Stimulated activated CD8-positive, alpha-beta memory T cell treated with anti-CD3 and anti-CD28 coated beads, Interleukin-15, amount 100 ng/mL, for 4 hours (primary cell): ENCODE measurements at places on chromosomes 5 and 9.

DNA sequence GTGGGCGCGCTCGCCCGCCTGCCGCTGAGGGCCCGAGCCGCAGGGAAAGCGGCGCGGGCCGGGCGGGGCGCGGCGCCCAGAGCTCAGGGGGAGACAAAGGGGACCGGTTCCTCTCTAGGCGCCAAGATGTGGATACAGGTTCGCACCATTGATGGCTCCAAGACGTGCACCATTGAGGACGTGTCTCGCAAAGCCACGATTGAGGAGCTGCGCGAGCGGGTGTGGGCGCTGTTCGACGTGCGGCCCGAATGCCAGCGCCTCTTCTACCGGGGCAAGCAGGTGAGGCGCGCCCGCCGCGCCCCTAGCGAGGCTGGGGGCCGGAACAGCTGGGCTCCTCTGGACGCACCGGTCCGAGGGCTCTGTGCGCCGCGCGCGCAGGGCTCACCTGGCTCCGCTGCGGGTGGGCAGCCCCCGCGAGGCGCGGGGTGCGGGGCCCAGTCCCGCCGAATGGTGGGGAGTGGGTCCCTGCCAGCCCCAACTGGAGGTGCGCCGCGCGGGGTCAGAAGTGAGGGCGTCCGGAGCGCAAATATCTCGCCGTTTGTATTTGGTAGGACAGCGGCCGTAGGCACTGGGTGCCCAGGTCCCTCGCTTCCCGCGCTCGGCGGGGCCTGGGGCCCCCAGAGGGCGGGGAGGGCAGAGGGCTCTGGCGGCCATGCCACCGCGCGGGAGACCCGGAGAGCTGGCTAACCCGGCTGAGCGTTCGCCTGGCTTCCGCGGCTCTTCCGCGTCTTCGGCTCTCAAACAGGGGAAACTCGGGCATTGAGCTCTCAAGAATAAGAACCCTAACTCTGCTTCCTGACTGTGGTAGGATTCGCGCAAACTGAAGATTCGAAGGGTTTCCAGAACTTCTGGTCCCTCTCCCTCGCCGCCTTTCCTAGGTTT, 607 bp downstream of the UHRF2 start:
- DNase-seq = no peak

GRCh38 chr5:172979778-172980177, 3.8 kb upstream of the ATP6V0E1 start:
- no peak for DNase-seq

- DNase-seq = no peak
Observed at GRCh38 chr9:85514256-85514655, 227.5 kb downstream of the AGTPBP1 start.

- DNase-seq = no peak
Observed at GRCh38 chr9:37914701-37915358, 10.9 kb upstream of the SLC25A51 start.

GRCh38 chr9:6428940-6429889, 16.2 kb downstream of the UHRF2 start:
- no peak for DNase-seq

- no peak for DNase-seq
Observed at GRCh38 chr9:136698635-136699246, 11.5 kb upstream of the AGPAT2 start.

DNA sequence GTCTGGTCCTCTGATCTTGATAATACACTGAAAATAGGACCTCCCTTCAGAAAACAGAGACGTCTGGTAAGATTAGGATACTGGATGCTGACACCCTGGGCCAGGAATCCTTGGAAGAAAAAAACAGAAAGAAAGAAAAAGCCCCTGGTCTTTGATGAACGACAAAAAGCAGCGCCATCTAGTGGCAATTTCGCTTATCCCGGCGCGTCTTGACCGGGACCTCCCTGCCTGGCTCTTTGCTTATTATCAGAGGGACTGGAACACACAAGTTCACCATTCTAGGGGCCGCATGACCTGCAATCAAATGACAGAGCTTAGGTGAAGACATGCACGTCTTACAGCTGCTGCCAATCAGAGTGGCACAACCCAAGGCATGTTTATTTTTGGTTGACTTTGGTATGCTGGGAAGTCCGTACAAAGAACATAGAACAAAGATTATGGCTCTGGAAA, 114.9 kb upstream of the NFIB start:
- no peak for DNase-seq

- DNase-seq = no peak
Observed at GRCh38 chr9:106307670-106308069, 555.3 kb upstream of the ZNF462 start.

DNA sequence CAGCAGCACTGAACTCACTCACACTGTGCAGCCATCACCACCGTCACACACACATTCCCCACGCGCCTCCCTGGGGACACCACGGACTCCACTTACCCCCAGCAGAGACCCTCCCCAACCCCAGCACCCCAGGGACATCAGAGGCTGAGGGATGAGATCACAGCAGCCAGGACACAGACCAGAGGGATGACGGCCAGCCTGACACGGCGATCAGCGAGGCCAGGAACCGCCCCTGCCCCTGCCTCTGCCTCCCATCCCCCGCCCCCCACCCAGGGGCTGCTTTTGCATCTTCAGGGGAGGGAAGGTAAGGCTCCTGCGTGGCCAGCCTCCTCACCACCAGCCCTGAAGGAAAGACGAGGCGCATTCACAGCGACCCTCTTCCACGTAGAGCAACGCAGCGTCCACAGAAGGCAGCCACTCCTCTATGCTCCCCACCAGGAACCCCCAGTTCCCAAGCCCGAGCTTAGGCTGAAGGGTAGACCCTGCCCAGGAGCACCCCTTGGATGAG, 104.5 kb downstream of the VAV2 start:
- DNase-seq = no peak

DNA sequence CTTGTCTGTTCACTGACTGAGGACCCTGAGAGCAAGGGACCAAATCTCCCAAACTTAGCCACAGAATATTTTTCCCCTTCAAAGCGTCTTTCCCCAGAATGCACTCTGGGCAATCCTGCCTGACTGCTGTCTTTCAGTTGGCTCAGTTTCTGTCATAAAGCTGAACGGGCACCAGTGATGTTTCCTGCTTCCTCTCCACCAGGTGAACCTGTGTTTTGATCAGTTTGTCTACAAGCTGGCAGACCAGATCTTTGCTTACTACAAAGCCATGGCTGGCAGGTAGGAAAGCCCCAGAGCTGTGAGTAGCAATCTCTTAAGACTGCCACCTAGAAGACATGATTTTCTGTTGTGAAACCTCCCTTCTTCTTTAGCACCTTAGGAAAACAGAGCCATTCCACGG, 61.8 kb downstream of the CYFIP2 start:
- DNase-seq = no peak

DNA sequence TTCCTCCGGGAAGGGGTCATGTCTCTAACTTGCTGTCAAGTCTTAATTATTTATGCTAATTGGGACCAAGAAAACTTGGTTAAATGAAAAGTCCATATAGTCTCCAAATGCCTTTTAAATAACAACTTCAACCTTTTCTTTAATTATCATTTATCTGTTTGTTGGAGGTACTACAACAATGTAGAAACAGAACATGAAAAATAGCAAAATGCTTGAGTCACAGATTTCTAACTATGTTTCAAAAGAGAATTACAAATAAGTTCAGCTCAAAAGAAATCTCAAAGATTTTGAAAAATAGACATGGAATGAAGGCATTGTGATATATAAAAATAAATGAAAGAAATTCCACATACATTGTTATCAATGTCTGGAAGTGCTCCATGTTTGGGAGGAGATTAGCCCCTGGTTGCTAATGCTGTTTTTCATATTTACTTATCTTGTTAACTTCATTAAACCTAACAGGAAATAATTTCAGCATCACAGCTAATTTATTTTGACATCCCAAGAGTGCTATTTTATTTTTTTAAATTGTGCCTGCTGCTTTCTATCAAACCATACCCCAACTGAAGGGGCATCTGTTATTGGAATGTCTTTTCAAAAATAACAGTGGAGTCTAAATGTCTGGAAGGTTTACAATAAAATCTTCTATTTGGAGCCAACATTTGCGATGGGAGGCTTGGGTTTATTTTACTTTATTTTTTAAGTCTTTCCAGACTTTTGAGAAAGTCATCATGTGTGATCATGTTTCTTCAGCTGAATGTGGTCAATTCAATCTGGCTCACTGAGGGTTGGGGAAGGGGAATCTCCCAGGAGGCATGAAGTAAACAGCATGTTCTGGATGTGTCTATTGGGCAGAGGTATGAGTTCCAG, 53.1 kb upstream of the ANKRD55 start:
- DNase-seq = no peak

- DNase-seq = no peak
Observed at GRCh38 chr5:158084292-158084691, 225.3 kb upstream of the CLINT1 start.

GRCh38 chr5:78798673-78799029, 150.1 kb upstream of the LHFPL2 start:
- no peak for DNase-seq

DNA sequence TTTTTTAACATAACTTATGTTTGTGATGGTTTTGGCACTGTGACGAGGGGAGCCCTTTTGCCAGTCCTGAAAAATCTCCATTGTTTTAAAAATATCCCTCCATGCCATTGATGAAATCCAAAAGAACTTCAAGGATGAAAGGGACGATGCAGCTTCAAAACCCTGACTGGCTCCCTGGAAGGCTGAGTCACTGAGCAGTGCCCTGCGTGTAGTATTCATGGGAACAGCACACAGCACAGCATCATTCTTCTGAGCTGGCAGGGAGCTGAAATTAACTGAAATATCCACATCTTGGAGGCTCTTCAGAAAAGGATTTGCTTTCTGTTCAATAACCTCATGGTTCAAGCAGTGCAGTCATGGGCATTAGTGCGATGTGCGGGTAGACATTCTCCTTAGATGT, 29.7 kb downstream of the PDE4D start:
- no peak for DNase-seq

DNA sequence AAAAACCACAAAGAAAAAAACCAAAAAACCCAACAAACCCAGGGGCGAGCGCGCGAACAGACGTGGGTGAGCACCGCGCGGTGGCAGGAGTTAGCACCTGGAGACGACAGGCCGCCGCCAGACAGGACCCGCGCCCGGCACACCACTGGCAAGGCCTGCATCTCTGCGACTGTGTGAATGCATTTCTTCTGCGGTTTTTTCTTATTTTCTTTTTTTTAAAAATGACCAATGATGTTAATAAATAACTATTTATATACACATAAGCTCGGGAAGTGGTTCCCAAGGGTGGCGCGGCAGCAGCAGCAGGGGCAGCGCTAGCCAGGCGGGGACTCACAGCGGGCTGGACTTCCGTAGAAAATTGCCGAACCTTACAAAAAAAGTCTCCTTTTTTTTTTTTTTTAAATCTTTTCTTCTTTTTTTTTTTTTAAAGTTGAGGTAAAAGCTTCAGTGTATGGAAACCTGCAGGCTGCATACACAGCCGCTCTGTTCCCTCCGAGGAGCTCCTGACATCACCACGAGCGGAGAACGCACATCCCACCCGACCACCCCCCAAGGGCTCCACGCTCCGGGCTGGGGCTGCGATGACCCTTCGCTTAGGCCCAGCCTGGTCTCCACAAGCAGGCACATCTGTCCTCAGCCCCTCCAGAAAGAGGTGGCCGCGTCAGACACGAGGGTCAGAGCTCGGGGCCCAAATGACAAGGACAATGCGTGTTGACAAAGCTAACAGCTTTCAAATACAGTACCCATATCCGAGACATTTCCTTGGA, 7.4 kb downstream of the BRD3OS start:
- DNase-seq = no peak

DNA sequence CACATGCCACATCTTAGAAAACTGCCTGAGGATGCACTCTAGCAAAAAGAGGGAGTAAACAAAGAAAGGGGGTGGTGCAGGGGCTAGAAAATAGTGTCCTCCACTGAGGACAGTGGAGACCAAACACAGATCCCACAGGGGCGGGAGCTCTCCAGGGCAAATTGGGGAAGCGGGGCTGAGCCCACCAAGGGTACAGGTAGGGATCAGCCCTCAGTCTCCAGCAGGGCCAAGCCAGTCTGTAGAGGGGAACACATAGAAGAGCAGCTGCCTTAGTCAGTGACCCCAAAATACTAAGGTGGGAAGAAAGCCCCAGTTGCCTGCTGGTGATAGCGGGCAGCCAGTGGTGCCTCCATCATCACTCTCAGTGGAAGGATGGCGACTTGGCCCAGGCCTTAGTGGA, 134.0 kb downstream of the ATPSCKMT start:
- DNase-seq = no peak

DNA sequence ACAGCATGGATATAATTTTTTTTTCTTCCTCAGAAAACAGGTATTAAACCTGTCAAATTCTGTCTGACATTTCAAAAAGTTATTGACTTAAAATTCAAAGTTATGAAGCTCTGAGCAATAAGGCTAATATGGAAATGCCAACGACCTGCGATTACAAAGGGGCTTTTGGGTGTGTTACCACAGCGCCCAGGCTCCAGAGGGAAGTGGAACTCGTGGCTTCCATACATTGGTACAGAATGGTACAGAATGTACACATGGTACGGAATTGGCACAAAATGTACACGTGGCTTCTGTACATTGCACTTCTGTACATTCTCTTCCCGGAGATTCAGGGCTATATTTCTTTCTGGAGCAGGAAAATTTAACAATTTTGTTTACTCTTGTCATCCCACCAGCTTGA, 225.1 kb upstream of the TBCA start:
- DNase-seq = no peak

DNA sequence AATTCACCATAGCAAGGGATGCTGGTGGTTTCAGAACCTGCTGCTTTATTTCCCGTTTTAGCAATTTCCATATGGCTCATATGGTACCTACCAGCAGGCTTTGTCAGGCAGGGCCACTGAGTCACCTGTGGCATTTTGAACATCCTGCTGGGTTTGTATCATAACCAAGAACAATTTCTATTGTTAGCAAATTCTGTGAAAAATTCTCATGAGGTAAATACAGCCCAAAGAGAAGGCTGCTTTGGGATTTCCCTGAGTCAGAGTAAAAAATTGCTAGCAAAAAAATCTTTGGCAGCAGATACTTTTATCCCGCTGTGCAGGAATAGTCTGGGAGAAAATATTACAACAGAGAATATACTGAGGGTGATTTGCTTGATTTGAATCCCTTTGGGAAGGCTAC, 52.7 kb downstream of the PRR16 start:
- DNase-seq = no peak

DNA sequence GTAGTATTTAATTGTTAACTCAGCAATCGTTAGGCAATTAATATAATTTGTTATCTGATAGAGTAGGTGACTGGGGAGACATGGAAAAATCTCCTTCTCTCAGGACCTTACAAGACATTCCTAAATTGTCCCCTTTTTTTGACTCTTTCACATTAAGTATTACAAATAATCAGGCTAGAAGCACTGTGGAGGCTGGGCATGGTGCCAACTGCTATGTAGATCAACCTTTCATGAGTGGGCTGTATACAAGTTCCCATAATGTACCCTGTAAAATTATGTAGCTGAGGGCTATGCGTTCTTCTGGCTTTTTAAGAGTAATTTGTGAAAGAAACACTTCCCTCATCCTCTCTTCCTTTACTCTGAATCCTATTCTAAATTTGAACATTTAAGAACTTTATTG, 140.2 kb downstream of the NFIB start:
- DNase-seq = no peak

DNA sequence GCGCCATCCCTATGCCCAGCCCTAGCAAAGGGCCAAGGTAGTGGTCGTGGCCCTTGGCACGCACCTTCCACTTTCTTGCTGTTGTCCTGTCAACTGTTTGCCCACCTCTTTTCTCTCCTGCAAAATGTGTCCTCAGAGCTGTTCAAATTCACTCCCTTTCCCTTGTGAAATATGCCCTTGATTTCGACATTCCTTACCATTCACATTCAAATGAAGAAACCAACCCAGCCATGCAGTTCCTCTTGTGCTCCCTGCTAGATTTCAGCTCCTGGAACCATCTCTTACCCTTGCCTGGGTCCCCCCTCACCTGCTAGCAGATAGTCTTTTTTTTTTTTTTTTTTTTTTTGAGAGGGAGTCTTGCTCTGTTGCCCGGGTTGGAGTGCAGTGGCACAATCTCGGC, 19.6 kb upstream of the HRH2 start:
- DNase-seq = no peak

- DNase-seq = no peak
Observed at GRCh38 chr9:91820949-91821880, 128.8 kb downstream of the ROR2 start.
